ENCODE measurements at places on chromosomes 4 and X.

GRCh38 chr4:3108211-3108610 is 33.7 kb downstream of the HTT start:
- DNase-seq, result no peak

- peak; percentile 65 for DNase-seq
Observed at GRCh38 chr4:25113915-25114904, 46.0 kb downstream of the SEPSECS start.

GRCh38 chr4:20252656-20253282 is 1.1 kb downstream of the SLIT2 start:
- no peak for DNase-seq

- DNase-seq, result no peak
Observed at GRCh38 chr4:26907731-26908599, 47.3 kb downstream of the STIM2 start.

DNA sequence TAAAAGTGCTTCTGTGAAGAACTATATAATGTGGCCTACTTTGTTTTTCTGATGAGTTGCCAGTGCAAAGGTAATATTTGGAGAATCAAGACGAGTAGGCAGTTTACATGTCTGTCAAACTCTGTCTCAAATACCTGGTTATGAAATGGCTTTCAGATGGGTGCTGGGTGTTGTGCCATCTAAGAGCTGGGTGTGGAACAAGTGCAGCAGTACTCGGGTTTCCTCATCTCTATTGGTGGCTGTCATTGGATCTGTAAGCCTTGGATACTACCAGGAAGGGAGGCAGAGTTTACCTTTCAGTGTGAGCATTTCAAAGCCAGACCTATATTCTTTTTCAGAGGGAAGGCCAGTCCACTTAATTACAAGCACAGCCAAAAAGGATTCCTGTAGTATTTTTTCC is 37.2 kb downstream of the MTM1 start:
- no peak for DNase-seq

DNA sequence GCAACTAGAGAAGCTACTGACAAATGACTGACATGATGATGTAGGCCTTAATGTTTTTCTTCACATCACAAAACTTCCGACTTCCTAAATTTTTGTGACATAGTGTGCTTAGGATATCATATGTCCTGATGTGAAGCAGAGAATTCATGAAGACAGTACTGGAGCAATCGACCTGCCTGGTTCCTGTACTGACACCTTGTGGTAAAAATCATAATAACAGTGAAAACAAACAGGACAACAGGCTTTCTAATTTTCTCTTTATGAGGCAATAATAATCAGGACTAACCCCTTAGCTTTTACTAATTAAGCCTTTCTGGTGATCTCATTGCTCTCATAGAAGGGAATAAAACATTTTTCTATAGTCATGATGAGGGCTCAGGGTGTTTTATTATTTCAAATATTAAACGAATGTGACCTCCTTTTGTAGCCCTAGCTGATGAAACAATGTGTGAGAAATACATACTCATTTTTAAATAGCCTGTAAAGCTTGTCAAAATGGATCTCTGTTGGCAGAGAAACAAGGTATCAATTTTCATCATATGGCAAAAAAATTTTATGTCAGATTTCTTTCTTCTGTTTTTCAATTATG is 158.4 kb downstream of the TENT5D start:
- DNase-seq, result no peak

DNA sequence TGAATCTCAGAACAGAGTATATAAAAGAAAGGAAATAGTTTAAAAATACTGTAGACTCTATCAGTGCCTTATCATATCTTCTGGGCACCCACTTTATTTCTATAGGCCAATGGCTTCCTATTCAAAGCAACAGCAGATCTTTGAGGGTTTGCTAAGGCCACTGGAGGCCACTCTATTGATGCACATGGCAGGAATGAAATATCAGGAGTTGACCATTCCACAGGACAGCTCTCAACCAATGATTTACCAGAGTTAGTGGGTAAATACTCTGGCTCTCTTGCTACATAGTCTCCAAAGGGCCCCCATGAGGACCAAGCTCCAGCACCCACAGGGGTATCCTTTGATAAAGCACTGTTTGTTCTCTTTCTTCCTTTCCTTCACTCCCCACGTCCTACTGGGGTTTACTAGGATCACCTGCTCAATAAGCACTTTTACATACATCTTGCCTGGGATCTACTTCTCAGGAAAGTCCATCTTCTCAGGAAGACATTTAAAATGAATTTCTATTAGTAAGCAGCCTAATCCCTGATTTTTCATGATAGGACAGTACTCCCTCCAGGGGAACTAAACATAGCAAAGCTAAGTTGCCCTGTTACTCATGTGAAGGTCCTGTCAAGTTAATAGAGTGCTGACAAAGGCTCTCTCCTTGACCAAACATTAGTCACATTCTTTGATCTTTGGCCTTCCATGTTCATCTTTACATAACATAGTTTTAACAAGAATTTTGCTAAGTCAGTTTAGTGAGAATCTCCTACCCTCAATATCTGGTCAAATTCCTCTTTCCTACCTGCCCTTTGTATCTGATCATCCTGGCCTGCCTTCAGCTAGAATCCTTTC is 459.7 kb downstream of the GRXCR1 start:
- DNase-seq, result no peak

DNA sequence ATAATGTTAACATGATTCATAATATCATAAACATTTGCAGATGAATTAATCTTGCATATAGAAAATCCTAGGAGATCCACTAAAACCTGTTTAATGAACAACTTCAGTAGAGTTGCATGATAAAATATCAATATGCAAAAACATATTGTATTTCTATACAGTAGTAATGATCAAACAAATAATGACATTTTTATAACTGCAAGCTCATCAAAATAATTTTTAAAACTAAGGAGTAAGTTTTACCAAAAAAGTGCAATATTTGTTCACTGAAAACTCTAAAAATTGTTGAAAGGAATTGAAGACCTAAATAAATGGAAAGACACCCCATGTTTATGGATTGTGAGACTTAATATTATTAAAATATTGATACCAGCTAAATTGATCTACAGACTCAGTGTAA is 15.9 kb upstream of the GPRASP2 start:
- no peak for DNase-seq

DNA sequence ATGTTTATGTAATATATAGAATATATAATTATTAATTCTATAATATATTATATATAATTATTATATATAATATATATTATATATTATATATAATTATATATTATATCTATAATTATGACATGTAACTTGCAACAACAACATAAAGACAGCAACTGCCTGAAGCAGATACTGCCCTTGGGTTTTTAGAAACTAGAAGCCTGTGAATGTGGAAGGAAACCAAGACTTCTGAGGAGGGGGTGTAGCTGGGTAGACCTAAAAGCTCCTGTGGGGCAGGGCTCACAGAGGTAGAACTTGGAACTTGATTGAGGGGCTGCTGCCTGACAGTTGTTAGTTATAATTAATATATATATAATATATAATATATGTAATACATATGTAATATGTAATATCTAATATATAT is 167.2 kb upstream of the SLIT2 start:
- no peak for DNase-seq

Measured in brain microvascular endothelial cell (primary cell).